ENCODE measurements at places on chromosomes 5 and 9.

DNA sequence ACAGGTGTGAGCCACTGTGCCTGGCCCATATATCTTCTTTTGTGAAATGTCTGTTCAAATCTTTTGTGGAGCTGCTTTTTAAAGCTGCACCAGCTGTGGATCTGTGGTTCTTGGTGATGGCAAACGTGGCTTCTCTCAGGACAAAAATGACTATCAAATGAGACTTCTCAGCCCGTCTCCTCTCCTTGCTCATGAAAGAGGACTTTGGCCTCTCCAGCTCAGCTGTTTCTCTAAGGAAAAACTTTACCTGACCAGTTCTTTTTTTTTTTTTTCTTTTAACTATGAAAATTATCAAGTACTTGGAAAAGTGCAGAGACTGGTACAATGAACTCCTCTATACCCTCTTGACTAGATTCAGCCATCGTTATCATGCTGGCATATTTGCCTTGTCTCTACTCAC lies 44.8 kb downstream of the RALGPS1 start:
- no peak for DNase-seq

- peak; percentile 93 for DNase-seq
These were observed 5.8 kb downstream of the PTCH1 start for GRCh38 chr9:95510709-95511615.

DNA sequence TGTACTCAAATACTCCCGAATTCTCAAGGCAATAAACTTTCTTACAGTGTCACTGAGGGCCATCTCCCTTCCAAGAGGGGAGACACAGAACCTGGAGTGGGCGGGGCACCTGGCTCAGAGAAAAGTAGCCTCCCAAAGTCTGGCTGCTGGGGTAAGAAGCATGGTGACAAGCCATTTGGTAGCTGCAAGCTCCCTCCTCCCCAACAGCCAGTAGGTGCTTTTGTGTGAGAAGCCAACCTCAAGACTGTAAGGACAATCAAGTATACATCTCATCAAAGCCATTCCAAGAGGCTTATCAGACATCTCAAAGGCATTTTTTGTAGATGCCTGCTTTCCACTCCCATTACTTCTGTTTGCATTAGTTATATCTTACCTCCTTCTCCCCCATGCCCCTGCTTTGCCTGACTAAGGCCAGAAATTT lies 1.4 kb downstream of the DAB2 start:
- DNase-seq, result no peak

GRCh38 chr5:27876071-27876470 lies 837.7 kb upstream of the CDH9 start:
- no peak for DNase-seq

DNA sequence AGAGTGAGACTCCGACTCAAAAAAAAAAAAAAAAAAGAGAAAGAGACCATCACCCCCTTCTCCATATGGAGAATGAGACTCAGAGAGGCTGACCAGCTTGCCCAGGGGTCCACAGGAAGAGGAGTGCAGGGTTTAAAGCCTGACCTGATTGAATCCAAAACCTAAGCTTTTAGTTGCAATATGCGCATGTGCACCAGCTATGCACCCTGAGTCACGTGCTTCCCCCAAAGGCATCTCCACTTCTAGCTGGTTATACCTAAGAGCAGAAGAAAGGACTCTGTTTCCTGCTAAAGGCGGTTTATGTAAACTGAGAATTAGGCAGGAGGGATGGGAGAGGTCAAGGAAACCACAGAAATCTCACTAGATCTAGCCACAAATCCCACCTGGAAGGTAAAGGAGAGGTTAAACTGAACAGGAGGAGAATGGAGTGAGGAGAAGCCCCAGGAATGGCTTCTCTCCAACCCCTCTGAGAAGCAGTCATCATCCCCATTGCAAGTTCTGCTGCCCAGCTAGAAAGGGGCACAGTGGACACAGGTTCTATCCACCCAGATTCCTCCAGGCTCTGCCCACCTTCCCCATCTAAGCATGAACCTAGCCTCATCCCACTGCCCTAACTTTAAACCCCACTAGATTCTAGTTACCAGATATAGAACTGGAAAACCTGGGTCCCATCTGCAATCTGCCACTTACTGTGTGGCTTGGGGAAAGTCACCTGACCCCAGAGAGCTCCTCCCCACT lies 171.3 kb downstream of the ACTL7B start:
- DNase-seq, result no peak

- no peak for DNase-seq
These were observed 76.8 kb downstream of the MVB12B start for GRCh38 chr9:126403397-126403796.

- DNase-seq, result no peak
These were observed 62.4 kb downstream of the SREK1 start for GRCh38 chr5:66206465-66206864.

DNA sequence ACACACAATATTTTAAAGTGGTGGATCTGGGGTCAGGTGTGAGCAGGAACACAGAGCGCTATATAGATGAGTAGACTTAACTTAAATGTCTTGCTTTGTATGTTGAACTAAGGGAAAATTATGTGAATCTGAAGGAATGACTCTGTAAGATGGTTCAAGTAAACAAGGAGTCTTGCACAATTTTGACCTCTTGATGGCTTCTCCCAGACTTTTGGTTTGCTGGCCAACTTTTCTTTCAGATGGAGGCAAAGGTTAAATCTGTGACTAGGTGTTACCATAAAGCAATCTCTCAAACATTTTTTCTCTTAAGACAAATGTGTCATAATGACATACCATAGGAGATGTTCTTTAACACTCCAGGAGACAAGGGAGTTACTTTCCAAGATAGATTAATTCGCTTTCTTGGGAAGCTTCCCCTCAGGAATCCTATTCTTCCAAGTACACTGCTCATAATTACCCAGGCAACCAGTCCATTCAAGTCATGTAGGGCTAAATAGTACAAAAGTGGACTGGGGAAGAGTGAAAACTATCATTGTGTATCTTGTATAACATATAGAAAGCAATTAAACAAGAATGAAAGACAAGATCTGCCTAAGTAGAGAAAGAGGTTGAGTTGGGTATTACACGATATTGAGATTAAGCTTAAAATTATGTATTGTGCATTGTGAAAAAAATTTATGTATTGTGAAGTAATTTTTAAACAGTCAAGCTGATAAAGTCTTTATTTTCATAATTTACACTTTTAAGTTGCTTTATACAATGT lies 60.3 kb upstream of the SLC27A6 start:
- DNase-seq, result no peak

DNA sequence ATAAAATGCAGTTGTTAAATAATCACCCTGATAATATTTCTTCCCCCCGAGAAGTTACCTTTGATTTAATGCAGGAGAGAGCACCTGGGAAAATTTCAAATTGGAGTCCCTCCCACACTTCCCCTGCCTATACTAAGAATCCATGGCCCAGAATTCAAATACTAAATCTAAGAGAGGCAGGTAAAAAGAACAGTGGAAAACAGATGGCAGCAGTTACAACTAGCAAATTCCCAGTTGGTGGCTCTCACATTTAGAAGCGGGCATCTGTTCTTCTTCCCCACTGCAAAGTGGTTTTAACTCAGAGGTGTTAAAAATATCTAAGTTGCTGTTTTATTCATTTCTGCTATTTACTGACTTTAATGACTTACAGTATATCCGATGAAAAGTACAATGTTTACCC lies 210.4 kb upstream of the ELAVL2 start:
- DNase-seq, result no peak

- no peak for DNase-seq
These were observed 52.1 kb upstream of the NFIB start for GRCh38 chr9:14366076-14366475.

DNA sequence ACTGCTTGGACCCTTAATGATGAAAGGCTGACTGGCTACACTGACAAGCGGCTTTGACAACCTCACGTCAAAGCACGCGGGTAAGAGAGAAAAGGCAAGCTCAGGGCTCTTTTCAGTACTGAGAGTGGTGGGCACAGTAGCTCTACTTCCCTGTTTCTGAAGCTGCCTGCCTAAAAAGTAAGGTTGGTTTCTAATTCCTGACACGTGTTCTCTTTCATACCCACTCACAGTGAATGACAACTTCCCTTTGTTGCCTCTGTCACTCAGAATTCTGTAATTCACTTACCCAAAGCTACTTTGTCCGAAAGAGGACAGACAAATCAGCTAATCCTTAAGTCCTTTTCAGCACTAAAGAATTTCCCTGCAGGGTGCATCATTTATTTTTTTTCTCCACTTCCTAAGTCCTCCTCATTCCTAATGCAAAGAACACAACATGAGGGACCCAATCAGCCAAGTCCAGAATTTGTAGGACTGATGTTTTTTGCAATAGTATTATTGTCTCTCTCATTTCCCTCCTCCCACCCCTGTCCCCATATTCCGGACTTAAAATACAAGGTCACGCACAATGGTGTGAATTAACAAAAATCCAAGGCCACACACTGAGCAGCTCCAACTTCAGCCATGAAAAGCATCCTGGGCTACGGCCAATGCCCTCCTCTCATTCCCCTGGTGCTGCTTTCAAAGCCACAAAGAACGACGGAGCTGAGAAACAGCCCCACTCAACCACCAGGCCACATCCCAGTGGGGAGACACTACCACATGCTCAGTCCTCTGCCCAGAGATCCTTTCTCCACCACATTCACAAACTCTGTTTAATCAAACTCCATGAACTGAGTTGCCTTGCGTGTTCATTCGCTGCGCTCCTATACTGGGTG lies 221.0 kb downstream of the TSSK1B start:
- no peak for DNase-seq

DNA sequence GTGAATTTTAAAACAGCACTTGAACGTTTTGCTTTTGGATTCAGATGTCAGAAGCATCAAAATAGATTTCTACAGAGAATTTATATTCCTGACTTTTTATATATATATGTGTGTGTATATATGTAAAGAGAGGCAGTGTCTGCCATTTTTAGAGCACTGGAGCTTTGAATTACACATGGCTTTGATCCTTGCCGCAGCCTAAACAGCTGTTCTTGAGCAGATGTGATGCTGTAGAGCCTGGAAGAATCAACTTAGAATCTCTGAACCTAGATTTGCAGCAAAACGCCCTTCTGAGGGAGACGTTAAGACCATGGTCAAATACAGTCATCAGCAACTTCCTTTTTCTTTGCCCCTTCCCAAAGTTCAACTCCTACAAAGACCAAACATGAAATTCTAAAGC lies 21.7 kb upstream of the C5orf47 start:
- no peak for DNase-seq

GRCh38 chr5:77155179-77155785 lies 55.2 kb upstream of the PDE8B start:
- no peak for DNase-seq

GRCh38 chr5:65961633-65962032 lies 35.3 kb downstream of the ERBIN start:
- no peak for DNase-seq

GRCh38 chr5:113378959-113379541 lies 55.7 kb downstream of the TSSK1B start:
- DNase-seq, result peak; percentile 52

DNA sequence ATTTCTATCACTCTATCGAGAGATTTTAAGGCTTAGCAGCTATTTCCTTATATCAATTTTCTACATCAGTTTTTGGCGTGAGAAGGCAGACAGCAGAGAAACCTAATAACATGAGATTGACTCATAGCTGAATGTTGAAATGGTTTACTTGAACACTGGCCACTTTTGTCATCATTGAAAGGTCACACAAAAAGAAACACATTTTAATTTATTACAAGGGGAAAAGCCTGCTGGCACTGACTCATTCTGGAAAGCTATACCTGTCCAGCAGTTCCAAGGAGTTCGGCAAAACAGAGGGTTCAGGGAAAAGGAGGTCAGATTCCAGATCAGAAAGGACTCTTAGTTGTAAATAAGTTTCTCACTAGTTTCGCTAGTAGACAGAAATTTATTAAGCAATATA lies 566.4 kb downstream of the DNAH5 start:
- no peak for DNase-seq

DNA sequence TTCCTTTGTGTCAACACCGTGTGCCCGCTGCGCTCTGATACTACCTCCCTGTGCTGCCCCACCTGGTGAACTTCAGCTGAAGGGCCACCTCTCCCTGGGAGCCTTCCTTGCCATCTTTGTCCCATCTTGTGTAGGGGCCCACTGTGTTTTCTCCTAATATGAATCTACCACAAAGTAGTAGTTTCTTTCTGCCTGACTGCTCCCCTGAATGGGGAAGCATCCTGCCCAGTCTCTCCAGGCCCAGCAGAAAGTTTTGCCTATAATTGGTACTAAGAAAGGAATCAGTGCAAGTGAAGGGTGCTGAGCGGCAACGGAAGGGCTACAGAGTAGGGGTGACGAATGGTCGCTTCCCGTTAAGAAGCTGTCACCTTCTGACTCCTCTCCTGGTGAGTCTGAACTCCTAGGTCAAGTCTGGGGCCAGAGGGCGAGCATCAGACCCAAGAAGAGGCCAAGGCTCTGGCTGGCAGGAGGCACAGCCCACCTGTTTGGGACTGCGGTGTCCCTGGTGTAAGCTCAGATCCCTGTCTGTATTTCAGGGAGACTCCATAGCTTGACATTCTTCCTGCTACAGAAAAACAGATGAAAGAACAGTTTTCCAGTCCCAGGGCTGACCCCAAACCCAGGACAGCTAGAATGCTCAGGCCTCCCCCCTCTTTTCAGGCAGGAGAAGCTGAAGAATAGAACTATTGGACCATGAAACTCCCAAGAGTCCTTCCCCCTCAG lies 24.1 kb downstream of the WWC1 start:
- DNase-seq, result no peak

DNA sequence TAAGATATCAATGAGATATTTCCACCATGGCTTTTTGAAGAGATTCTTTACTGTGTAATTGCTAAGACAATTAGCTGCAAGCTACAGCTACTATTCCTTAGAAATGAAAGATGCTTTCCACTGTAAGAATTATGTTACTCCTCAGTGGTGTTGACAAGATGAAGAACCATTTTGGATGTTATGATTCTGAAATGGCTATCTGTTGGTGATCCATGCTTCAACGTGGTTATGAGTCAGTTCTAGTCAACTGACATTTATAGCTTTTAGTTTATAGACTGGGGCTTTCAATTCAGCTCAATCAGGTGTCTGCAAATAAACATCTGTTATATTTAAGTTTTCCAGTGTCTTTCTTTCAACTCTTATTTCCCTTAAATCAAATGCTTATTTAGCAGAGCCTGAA lies 93.7 kb downstream of the SGCD start:
- DNase-seq, result no peak

DNA sequence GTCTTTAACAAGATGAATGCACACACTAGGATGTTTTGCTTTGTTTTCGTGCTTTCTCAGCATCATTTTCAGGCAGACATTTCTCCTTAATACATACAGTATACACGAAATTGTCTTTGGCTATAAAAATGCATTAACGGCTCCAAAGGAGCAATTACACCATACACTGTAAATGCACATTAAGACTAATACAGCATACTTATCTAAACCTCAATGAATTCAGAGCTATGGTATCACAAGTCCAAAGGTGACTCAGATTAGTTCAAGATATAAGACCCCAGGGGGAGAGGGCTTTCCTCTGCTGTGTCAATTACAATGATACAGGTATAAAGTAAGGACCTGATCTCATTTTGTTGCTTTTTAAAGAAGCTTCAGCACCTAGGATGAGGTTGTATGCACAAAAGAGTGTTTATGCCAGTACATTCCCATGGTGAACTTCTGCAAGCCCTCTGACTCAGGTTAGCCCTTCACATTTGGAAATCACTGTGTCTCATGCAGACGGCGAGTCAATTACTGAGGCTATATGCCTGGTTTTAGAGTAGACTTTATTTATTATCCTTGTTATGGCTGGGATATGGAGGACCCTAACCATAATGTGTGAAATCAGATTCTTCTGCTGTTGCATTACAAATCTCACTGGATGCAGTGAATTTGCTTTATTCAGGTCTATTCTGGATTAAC lies 233.3 kb downstream of the ZNF608 start:
- no peak for DNase-seq
